Panc1 (cell line): ENCODE measurements at places on chromosomes 3 and 15.

DNA sequence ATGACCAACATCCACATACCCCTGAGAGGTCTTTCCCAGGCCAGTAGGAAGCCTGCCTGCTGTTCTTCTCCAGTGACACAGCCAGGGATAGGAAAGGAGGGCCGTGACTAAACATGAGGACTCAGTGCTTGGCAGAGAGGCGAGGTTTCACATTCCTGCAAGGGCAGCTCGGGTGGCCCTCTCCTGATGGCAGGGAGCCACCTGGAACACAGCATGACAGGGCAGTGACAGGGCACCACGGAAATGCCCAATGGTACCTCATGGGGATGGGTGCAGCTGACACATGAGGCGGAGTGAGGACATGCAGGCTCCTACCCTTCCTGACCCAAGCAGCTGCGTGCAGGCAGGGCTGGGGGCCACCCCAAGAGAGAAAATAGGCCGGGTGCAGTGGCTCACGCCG, 7.4 kb upstream of the TGM5 start:
- DNase-seq, result no peak

- DNase-seq, result no peak
Observed at GRCh38 chr15:74378848-74379247, 11.4 kb upstream of the CYP11A1 start.

DNA sequence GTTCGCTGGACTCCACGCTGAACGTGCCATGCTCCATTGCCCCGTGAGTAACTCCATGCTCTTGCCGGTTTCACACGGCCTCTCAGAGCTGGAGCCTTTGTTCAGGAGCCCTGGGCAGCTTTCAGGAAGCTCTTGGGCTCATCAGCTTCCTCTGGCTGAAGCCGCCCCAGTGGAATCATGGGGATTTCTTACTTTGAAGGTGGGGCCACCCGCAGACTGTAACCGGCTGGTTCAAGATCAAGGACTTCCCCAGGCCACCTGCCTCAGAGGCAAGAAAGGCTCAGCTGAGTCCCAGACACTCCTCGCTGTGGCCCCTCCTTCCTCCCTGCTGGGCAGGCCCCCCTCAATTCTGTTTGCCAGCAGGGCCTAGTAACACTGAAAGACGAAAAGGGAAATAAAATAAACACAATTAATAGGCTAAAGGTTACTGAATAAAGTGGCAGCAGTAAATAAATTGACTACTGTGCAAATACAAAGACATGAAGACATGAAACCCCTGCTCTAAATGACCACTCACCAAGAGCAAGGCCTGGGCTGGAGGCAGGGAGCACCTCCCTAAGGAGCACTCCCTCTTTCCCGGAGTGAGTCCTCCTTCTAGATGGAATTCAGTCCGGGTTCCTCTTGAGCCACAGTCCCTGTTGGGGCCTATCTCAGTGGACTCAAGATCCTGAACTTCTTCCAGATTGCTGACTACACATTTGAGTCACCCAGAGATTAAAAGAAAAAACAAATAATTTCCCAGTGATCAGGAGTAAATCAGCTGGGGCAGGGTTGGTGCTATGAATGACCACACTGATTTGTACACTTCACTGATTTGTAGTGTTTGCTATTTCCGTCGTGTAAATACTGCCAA, 51.0 kb downstream of the ZDHHC19 start:
- no peak for DNase-seq

- DNase-seq, result no peak
Observed at GRCh38 chr15:49471733-49472132, 48.7 kb downstream of the FGF7 start.
